Stomach (tissue), 19 donors: ENCODE measurements at places on chromosomes 13 and 19. TPM values are rescaled to one million over a fixed set of nuclear protein-coding genes. Genes with fewer than 3 reads are reported as not detected.

Gene PRR22
- total RNA-seq, result not detected

Gene SULT2A1
- 13.4 TPM for total RNA-seq

Gene FFAR3
- not detected for total RNA-seq

Gene TRAPPC6A
- total RNA-seq, result not detected

Gene LIN7B
- not detected for total RNA-seq

Gene BRSK1
- total RNA-seq, result 45.1 TPM

Gene KLK4
- not detected for total RNA-seq

Gene PLD3
- 194 TPM for total RNA-seq

Gene NUCB1
- 503 TPM for total RNA-seq

Gene IRGC
- total RNA-seq, result not detected

Gene TDRD12
- not detected for total RNA-seq

Gene LYL1
- 2.7 TPM for total RNA-seq

Gene SOX1
- not detected for total RNA-seq

Gene ERICH6B
- total RNA-seq, result not detected

Gene UNC13A
- total RNA-seq, result 0.14 TPM

Gene PIK3R2
- 22.2 TPM for total RNA-seq

Gene ZNF30
- total RNA-seq, result 4.1 TPM
